ENCODE measurements at places on chromosomes 5 and 9.

GRCh38 chr9:13688990-13689600 is 409.6 kb upstream of the MPDZ start:
- DNase-seq, result no peak

- no peak for DNase-seq
These were observed 27.6 kb downstream of the TRAF2 start for GRCh38 chr9:136913701-136914438.

DNA sequence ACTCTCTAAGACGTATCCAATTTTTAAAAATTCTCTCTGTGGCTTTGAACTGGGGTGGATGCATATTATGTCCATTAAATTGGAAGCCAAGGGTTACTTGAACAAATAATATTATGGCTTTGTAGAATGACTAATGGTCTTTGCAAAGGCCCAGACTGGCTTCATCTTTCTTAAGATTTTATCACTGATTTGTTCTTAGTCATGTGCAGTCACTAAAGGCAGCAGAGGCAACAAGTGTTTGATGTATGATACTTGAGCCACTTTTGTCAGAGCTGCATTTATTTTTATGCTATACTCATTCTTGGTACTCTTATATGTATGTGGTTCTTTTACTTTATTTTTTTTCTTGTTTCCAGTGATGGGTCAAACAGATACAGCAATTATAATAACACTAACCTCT is 152.2 kb downstream of the NR2F1-AS1 start:
- DNase-seq, result no peak

DNA sequence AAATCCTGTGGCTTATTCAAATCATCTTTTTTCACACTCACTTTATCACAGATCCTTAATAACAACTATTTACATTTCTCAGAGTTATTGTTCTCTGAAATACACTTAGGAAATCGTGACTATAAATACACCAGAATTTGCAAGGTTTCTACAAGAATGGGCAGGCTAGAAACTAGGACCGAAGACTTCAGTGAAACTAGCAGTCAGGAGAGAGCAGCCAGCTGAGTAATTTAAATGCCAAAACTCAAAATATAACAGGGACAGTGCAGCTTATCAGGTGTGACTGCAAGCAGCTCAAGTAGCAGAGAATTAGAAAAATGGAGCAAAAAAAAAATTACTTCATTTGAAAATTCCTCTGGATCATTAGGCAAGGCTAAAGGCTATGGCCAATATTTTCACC is 719.3 kb upstream of the ZNF608 start:
- no peak for DNase-seq

GRCh38 chr5:136164226-136164625 is 28.7 kb downstream of the SMIM32 start:
- DNase-seq, result no peak

DNA sequence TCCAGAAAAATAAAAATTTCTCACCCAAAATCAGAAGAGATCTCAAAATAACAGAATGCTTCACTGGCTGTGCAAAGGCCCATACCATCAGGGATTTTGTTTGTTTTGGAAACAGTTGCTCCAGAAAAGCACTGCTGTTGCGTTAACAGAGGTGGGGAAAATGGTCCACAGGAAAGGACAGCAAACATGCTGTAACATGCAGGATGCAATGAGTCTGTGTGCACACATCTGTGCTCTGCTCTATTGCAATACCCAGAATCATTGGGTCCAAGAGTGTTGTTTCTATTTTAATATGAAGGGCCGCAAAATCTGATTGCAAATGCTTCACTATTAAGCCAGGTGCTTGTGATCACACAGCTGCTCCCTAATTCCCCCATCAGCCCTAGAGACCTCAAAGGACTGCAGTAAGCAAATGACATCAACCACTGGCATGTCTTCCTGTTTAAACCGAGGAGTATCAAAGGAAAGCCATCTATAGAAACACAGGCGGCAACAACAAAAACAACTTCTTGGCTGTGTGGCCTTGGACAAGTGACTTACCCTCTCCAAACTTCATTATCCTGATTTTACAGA is 141.0 kb downstream of the DCP2 start:
- DNase-seq, result no peak

- DNase-seq, result no peak
These were observed 432.9 kb upstream of the ACTBL2 start for GRCh38 chr5:57915536-57915935.

DNA sequence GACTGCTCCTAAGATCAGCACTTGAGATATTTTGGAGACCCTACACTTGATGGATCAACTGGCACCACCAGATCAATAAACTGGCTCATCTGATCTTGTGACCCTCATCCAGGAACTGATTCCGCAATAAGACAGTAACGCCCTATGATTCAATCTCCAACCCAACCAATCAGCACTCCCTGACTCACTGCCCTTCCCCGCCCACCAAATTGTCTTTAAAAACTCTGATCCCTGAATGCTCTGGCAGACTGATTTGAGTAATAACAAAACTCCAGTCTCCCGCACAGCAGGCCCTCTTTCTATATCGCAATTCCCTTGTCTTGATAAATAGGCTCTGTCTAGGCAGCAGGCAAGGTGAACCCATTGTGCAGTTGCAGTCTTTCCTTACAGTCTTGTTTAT is 677.0 kb downstream of the LRRC70 start:
- DNase-seq, result no peak

GRCh38 chr5:56164376-56164775 is 68.8 kb downstream of the ANKRD55 start:
- DNase-seq, result no peak

DNA sequence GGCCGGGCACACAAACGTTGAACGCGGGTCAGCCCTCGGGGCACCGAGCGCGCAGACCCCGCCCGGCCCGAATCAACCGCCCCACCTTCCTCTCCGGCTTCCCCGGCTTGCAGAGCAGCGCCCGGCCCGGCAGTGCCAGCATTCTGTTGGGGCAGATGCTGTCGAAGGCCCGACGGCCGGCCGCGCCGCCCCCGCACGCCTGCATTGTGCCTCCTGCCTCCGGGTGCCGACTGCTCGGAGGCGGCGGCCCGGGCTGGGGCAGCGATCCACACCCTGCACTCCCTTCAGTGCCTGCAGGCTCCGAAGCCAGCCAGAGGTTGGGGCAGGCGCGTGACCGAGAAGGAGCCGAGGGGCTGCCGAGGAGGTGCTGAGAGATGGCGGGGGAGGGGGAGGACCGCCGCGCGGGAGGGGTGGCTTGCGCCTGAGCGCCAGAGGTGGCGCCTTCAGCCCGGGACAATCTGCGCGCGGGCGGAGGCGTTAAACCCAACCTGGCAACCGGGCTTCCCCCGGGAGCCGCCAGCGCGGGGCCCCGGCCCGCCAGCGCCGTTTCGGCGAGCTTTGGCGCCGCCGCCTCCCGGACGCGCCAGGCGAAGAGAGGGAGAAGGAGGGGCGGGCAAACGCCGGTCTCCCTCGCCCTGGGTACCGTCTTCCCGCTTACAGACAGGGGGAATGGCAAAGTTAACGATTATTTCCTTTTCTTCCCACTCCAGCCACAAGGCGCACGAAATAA is at the start of gene MCIDAS:
MCIDAS (minus strand) TSS at position 382 of the 730 bp plus-strand sequence; CDS start at position 205, 177 bp downstream.
- DNase-seq, result no peak

DNA sequence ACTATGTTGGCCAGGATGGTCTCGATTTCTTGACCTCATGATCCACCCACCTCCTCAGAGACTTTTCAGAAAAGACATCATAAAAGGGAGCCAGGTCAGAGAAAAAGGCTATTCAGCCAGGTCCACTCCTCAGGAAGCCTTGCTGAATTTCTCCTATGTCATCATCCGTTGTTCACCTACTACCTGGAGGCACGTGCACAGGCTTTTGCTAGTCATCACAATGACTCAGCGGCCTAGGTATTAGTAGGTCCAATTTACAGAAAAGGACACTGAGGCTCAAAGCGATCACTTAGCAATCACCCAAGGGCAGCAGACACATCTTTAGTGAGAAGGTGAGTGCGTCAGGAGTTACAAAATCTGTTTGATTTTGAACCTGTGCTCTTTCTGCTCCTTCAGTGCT is 72.3 kb upstream of the RAD23B start:
- no peak for DNase-seq

GRCh38 chr9:129351058-129351641 is 173.1 kb upstream of the IER5L start:
- no peak for DNase-seq
